Sciatic nerve (tissue), 2 donors: ENCODE measurements at places on chromosomes 2 and 18. TPM values are rescaled to one million over a fixed set of nuclear protein-coding genes. Genes with fewer than 3 reads are reported as not detected.
A peak's percentile ranks its signal among the peaks of the same experiment; 100 is the strongest.

DNA sequence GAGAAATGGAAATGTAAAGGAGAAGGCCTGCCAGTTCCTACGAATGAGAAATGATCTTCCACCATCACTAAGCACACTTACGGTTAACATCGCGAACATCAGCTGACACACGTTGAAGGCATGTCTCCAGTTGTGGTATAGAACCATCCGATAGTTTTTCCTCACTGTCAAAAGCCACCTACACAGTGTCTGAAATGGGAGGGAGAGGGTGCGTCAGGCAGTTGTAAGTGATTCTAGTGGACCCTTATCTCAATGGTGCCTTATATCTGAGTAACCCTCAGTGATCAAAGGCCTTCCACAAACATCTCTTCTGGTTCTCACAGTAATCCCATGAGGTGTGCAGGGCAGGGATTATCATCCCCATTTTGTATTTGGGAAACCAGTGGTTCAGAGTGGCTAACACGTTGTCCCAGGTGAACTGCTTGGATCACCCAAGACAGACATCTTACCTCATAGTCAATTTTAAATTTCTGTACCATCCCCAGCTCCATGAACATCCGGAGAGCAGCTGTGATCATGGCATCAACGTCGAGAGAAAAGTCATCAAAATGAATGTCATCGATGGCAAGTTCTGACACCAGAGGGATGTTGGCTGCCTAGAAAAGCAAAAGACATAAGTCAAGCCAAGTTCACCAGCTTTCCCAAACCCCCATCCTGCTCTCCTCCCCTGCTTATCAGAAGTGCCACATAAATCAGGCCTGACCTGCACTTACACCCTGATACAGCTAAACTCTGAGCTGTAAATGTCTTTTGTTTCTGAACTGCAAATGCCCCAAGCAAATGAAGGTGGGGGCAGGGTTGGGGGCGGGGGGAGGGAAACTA, 335.2 kb downstream of the AGPS start:
- no peak for DNase-seq

GRCh38 chr2:74873012-74873665, 39.2 kb downstream of the HK2 start:
- DNase-seq, result no peak

Gene FBXO41
- total RNA-seq, result 2.1 TPM

DNA sequence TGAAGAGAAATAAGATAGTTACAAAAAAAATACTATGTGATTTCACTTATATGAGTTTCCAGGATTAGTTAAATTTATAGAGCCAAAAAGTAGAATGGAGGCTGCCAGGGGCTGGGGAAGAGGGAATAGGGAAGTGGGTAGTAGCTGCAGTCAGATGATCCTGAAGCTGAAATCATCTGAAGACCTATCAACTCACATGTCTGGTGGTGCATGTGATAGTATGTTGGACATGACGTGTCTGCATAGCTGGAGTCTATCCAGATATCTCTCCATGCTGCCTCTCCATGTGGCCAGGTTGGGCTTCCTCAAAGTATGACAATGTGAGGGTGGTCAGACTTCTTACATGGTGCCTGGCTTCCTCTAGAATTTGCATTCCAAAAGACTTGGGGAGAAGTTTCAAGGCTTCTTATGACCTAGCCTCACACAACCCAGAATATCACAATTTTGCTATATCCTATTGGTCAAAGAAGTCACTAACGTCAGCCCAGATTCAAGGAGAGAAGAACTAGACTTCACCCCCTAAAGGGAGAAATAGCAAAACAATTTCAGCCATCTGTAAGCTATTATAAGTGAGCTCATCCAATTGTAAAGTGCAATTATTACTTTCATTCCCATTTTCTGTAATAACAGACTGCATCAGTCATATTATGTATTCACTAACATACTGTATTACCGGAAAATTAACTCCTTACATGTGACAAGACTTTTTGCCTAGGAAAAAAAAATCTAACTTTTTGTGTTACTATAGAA, 14.0 kb upstream of the ZNF396 start:
- no peak for DNase-seq

DNA sequence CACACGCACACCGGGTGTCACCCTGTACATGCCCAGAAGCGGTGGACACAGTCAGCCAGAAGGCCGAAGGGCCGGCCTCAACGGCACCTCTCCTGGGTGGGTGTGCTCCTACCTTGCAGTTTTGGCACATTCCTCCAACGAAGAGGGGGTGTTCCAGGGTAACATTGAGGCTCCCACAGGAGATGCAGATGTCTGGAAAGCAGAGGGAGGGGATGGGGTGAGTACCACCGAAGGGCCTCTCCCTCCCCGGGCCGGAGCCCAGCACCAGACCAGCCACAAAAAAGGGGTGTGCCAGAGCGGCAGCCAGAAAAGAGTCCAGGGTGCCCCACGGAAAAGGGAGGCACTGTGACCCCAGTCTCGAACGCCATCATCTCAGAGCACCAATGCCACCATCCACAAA, 76.8 kb upstream of the POMC start:
- no peak for DNase-seq

Gene FAM161A
- 5.9 TPM for total RNA-seq

Gene PASK
- 7.0 TPM for total RNA-seq

Gene TBC1D8
- 20.1 TPM for total RNA-seq

DNA sequence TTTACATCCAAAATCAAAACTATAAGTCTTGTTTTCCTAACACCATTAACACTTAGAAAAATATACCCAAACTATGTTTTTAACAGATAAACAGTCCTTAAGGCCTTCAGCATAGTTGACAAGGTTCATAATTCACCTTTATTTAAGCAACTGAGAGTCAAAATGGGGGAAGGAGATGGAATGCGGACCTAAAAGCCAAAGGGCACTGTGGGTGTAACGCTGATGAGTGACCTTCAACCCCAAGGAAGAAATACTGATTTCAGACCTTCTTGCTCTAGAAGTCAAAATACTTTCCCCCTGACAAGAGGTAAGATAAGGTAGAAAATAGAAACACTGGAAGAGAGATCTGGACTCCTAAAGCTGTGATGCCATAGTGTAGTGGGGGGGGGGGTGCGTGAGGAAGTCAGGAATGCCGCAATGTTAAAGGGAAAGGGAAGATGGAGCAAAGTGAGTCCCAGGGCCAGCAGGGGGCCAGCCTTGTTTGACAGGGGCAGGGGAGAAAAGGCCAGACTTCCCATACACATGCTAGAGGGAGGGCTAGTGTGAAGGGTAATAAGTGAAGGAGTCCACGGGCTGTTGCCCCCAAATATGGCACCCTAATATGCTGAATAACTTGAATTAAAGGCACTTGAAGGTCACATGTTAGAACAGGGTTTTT, 31.4 kb downstream of the CCDC93 start:
- no peak for DNase-seq

DNA sequence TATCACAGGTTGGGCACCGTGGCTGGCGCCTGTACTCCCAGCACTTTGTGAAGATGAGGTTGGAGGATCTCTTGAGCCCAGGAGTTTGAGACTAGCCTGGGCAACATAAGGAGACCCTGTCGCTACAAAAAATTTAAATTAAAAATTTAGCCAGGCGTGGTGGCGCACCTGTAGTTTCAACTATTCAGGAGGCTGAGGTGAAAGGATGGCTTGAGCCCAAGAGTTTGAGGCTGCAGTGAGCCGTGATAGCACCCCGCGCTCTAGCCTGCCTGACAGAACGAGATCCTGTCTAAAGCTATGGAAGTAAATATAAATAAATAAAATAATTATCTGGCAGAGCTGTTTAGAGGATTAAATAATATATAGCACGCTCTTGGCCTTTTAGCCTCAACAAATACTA, 1.4 kb upstream of the SH3RF3 start:
- DNase-seq, result no peak

DNA sequence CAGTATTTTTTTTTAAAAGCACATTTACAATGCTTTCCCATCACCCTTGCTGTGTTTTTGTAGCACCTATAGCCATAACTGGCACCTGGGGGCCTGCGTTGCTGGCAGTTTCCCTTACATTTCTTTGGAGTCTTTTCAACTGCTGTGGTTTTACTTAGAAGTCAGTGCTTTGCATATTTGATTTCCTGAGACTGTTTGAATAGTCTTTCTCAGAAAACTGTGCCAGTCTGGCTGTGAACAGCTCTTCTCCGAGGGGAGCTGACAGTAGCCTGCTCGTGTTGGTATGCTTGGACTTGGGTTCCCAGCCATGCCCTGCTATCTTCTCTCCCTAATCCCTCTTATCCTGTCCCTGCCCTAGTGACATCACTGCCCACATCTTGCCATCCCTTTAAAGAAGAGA, 81.5 kb downstream of the DPP4 start:
- no peak for DNase-seq

DNA sequence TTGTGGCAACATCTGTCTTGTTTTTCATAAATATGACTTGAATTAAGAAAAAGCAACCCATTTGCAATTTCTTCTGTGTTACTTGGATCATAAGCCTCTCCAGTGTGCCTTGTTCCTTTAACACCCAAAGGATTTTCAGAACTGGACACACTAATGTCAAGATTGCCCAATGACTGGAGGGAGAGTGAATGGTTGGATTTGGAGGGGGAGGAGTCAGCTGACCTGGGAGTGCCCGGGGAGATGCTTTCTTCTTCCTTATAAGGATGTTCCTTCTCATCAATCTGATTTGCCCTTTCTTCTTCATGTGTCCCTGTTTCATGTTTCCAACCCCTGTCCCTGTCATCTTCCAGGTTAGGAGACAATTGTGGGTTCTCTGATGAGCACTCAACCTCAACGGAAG, 48.8 kb downstream of the ALPK2 start:
- no peak for DNase-seq

DNA sequence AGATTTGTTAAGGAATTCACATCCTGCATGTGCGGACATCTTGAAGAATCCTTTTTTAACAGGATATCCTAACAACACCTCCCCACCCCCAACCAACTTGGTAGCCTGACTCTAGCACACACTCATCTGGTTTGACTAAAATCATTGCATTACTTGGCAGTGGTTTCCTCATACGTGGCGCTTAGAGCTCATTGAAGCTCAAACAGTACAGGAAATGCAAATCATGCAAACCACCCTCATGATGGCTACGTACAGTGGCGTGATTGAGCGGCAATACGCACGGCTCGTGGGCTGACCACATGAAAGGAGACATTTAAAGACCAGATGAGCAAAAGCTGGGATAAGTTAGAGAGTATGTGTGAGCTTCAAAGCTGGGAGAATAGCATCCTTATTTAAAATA, 336.2 kb downstream of the ZEB2 start:
- DNase-seq, result no peak

Gene SP140
- total RNA-seq, result 4.4 TPM

GRCh38 chr2:88856409-88857135, 165.1 kb downstream of the RPIA start:
- no peak for DNase-seq

Gene TUBA3E
- total RNA-seq, result not detected

GRCh38 chr2:240624950-240625621, at the start of gene GPR35:
GPR35 (plus strand) TSS chr2:240625480; CDS start chr2:240629953, 4,473 bp downstream.
- peak; percentile 64 for DNase-seq

DNA sequence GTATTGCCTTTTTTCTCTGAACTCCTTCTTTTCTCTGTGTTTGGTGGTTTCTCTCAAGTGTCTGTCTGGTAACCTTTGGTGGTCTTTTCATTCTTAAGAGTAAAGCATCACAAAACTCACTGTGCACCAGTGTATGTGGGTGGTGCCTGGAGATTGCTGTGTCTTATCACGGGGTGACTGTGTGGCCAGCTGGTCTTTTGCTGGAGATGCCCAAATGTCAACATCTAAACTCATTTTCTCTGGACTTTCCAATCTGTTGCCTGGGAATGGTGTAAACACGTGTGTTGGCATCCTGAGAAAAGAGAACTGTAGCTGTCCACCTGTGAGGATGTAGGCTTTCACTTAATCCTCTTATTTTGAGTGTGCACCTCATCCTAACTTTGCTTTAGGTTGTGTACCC, 323.2 kb downstream of the AGPS start:
- no peak for DNase-seq

Gene FBXO48
- 2.1 TPM for total RNA-seq
